Activated CD8-positive, alpha-beta memory T cell treated with anti-CD3 and anti-CD28 coated beads for 1 hour (primary cell): ENCODE measurements at places on chromosomes 5 and 9.

- DNase-seq, result no peak
Measured at GRCh38 chr9:29691145-29691544, 2117.9 kb upstream of the C9orf72 start.

DNA sequence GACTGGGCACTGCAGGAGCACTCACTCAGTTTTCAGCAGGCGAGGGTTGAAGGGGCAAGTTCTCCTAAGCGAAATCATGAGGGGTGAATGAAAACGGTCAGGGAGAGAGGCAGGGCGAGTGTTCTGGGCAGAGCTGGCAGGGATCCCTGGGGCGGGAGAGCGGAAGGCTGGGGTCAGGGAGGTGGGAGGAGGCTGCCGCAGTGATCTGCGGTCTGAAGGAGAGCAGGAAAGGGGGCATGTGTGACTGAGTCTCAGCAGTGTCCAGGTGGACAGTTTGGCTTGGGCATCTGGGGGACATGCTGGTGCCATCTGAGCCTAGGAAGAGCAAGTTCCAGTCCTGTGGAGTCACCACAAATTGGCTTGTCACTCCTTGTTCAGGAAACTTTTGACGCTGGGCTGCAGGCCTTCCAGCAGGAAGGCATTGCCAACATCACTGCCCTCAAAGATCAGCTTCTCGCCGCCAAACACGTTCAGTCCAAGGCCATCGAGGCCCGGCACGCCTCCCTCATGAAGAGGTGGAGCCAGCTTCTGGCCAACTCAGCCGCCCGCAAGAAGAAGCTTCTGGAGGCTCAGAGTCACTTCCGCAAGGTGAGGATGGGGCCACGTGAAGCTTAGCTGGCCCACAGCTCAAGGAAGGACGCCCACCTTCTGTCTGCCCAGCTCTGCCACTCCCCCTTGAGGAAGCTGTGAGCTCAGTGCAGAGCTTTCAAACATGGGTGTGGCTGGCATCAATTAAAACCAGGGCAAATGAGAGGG is 31.1 kb downstream of the DYNC2I2 start:
- DNase-seq, result no peak

- no peak for DNase-seq
Measured at GRCh38 chr9:37165644-37166043, 45.3 kb downstream of the ZCCHC7 start.

DNA sequence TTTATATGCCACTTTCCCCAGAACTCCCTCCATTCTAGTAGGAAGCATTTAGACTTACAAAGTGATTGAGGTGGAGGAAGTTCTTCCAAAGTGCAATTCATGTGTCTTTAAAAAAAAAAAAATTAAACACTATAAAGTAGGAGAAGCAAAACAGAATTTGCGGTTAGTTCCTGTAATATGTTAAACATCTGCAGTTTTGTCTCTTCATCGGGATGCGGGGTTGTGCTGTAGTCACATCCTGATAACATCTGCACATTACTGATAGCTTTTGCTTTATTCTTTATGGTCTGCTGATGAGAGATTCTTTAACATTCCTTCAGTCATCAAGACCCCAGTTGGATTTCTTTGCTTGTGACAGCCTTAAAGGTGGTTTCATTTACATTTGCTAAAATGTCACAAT is 694.3 kb downstream of the NR2F1-AS1 start:
- DNase-seq, result no peak

GRCh38 chr9:37650873-37651768 is at the start of gene FRMPD1:
Gene FRMPD1 (plus strand): TSS chr9:37650954. CDS start chr9:37692642, 41,688 bp downstream.
- DNase-seq, result no peak

DNA sequence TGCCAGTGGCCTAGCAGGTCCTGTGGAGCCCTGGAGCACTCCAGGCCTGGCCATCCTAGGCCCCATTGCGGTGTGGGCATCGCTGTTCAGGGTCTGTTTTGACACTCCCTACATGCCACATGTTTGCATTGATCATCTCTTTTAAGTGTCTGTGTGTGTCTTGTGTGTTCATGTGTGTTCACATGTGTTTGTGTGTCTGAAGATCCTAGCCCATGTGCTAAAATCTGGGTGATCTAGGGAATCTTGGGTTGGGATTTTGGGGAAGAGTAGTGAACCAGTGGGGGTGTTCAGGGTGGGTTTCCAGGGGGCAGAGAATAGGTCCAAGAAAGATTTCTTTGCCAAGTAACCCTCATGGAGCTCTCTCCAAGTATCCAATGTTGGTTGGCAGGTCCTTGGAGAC is 8.4 kb downstream of the PSD2 start:
- no peak for DNase-seq

DNA sequence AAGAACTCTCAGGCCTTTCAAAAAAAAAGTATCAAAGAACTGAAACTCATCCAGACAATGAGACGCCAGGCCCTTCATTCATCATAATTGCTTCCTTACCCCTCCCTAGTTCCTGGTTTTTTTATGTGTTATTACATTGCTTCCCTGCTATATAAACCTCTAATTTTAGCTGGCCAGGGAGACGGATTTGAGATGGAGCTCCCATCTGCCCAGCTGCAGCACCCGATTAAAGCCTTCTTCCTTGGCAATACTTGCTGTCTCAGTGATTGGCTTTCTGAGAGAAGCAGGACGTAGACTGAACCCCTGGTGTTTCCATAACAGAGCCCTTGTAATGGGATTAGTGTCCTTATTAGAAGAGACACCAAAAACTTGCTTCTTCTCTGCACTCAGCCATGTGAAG is 62.4 kb downstream of the BARX1 start:
- no peak for DNase-seq

- DNase-seq, result no peak
Measured at GRCh38 chr5:139501381-139501780, 18.8 kb upstream of the STING1 start.

DNA sequence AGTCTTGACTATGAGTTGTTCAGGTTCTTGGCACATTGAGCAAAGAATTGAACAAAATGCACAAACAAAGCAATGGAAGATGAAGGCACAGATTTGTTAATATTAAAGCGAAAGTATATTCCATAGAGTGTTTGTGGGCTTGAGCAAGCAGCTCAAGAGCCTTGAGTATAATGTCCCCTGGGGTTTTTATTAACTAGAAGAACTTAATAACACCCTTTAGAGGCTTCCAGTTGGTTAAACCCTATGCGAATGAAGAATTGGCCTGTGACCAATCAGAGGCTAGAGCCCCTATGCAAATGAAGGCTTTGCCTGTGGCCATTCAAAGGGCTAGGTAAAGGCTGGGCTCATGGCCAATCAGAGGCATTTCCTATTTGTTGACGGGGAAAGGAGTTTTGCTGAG is 135.3 kb upstream of the IL12B start:
- DNase-seq, result no peak

DNA sequence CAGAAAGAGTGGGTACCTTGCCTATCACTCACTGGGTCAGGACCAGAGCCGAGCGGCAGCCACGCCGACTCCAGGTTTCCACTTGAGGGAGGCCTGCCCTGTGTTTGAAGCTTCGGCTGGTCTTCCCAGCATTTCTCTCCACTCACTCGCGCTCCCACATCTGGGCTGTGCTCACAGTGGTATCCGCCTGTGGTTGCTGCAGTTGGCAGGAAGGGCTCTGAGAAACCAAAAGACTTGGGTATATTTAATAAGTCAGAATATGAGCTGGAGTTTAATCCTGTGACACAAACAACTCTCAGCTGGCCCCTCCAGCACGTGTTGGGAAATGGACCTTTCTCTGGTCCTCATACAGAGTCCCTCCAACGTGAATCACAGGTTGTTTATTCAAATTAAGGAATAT is 70.9 kb downstream of the SPRY4 start:
- DNase-seq, result no peak

GRCh38 chr9:34983209-34983608 is 6.3 kb upstream of the DNAJB5 start:
- DNase-seq, result no peak

DNA sequence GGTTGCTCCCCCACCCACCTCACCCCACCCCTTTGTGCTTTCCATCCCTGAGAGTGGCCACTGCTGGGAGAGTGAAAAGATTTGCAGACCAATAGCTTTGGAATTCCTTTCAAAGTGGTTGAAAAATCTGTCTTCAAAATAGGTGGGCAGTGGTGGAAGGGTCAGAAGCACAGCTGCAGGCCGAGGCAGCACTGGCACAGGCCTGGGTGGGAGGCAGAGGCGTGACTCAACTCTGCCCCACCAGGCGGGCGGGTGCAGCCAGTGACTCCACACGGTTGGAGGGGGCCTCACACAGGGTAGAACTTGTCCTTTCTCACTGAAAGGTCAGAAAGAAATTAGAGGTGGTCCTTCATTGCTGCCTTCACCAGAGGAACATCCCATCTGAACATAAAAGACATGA is 214.9 kb upstream of the TBCA start:
- DNase-seq, result no peak

DNA sequence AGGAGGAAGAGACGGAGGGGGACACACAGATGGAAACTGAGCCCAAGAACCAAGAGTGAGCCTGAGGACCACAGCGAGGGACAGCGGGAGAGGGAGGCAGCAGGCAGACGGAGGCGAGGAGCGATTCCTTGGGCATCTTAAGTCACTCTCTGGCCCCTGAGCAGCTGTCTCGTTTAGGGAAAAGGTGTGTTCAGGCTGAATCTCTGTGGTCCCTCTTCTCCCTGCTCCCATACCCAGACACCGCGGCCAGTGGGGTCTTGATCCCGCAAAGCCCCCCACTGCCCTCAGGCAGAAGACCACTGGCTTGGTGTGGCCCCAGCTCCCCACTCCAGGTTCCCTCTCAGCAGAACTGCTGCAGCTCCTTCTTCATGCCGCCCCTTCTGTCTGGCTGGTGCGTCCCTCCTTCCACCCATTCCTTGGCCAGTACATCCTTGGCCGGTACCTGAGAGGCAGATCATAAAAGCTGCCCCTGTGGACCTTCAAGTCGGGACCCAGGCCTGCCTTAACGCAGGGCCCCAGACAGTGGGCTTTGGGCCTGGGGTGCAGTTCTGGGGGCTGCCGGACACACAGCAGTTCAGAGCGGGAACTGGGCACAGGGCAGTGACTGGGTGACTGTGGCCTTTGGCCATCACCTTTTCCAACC is 5.8 kb upstream of the RALGDS start:
- no peak for DNase-seq

- DNase-seq, result no peak
Measured at GRCh38 chr5:113081881-113082546, 105.4 kb downstream of the DCP2 start.

- DNase-seq, result no peak
Measured at GRCh38 chr9:95102001-95102433, 215.5 kb downstream of the FANCC start.

- no peak for DNase-seq
Measured at GRCh38 chr5:88660947-88661805, 221.8 kb downstream of the MEF2C start.

GRCh38 chr9:138049779-138050471 is 172.3 kb downstream of the CACNA1B start:
- no peak for DNase-seq

DNA sequence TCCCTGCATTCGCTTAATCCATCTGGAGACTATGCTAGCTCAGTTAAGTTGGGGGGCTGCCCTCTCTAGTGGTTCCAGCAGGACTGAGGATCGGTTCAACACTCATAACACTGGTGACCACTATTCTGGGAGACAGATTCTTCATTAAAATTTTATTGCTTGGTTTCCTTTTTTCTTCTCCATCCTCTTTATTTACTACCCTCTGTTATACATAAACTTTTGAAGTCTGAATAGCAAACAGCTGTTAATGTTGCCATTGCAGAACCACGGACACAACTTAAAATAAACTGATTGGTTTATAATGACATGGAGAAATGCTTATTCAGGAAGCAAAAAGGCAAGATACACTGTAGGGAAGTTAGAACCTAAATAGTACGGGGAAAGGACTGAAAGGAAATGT is 22.1 kb downstream of the IQGAP2 start:
- DNase-seq, result no peak

GRCh38 chr9:96574931-96575351 is 44.7 kb downstream of the CDC14B start:
- no peak for DNase-seq

- DNase-seq, result no peak
Measured at GRCh38 chr5:143147902-143148301, 255.6 kb downstream of the NR3C1 start.

DNA sequence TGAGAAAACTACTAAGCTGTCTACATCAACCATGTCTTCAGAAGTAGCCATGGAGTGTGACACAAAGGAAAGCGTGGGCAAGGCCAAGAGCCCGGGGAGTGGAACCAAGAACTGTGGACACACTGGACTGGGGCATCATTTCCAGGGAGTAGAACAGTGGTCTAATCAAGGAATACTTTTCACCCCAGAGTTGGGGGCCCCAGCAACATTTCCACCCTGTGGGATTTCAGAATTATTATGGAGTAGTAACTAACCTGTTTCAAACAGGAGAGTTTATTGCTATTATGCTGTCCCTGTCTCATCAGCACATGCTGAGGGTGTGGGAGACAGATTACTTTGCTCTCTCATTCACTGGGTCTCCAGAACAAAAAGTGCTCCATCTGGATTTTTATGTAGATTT is 58.0 kb upstream of the FSTL4 start:
- no peak for DNase-seq

- DNase-seq, result no peak
Measured at GRCh38 chr5:79581535-79581934, 30.7 kb upstream of the TENT2 start.

DNA sequence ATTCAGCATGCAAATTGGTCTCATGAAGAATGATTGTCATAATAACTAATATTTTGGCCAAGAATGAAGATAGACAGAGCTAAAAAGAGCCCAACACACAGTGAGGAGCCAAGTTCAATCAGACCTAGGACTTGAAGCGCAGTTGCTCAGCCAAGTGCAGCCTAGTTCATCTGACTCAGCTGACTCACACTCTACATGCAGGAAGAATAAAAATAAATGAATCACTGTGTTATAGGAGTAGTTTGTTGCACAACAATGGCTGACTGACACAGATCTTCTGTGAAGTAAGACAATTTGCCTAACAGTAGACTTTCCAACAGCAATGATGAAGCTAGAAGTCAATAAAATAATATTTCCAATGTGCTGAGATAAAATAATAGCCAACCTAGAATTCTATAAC is 261.5 kb downstream of the CEMIP2 start:
- DNase-seq, result no peak

DNA sequence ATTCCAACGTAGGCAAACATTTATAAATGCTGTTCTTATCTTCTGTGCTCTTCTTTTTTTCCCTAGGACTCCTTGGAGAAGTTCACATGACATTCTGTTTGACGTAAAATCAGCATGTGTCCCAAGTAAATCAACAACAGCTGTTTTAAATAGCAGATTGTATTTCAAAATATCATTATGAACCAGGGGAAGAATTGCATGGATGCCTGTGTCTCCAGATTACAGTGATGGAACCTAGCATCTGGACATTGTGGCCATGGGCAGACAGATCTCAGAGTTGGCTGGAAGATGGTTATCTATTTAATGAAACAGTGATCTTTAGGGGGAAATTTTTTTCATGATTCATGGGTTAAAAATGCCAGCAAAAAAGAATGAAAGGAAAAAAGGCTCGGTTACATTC is 222.0 kb downstream of the MAN2A1 start:
- DNase-seq, result no peak

DNA sequence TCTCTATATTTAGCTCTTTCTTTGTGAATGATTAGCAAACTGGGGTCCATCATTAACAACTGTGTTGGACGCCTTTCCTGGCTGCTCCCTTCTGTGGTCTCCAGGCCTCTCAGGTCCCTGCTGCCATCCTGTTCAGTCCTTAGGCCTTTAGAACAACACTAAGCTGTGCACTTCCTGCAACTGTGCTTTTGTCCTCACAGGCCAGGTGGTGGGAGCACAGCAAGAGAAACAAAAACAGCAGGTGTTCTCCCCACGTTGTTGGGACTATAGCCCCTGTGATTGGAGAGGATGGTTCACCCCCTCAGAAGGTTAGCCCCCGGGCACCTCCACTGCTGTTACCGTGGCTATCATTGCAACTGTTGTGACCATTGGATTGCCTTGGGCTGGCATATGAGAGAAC is 41.7 kb upstream of the CLINT1 start:
- DNase-seq, result no peak

GRCh38 chr5:163565931-163566608 is 60.7 kb downstream of the MAT2B start:
- no peak for DNase-seq
